ENCODE measurements at places on chromosomes 12 and 14. TPM values are rescaled to one million over a fixed set of nuclear protein-coding genes. Genes with fewer than 3 reads are reported as not detected.

The PLEKHD1 gene
- polyA plus RNA-seq, result 5.8 TPM

GRCh38 chr12:2535583-2536204 is 259.1 kb upstream of the FKBP4 start:
- no peak for DNase-seq

The OR4K5 gene
- not detected for polyA plus RNA-seq

- DNase-seq, result no peak
These were observed 47.5 kb downstream of the DLK1 start for GRCh38 chr14:100774164-100774537.

DNA sequence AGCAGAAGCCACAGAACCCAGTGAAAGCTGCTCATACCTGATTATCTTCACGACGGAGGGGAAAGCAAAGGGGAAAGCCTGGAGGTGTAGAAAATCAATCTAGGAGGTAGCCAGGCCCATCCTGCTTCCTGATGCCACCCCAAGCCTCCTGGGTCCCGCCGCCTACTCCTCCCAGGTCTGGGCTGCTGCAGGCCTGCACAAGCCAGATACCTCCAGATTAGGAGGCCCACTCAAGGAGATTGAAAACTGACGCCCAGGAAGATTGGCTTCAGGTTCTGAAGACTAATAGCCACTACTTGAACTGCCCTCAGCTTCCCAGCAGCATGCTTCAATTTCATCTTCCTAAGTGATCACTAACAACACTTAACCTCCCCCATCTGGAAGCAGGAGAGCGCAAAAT is 87.1 kb downstream of the GCH1 start:
- no peak for DNase-seq

The KRT82 gene
- polyA plus RNA-seq, result not detected

The ZDHHC22 gene
- polyA plus RNA-seq, result 0.33 TPM

DNA sequence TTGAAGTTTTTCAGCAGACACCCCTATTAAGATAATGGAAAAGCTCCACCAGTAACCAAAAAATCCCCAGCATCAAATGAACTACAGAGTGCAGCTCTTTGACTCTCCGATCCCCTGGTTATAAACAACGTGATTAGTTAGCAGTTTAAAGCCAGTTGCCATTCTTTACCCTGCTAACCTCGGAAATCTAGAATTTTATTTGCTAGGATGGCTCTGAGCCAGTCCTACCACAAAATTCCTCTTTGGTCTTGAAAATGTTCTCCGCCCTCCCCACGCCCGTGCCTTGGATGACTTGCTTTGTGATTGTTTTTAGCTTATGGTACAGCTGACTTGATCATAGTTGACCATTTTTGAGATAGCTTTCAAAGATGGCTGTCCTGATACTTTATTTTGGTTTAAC is 1.2 kb downstream of the KLHDC2 start:
- no peak for DNase-seq

The CLEC6A gene
- not detected for polyA plus RNA-seq

The POLE gene
- polyA plus RNA-seq, result 65.2 TPM

The ABHD12B gene
- polyA plus RNA-seq, result 0.32 TPM

The TFCP2 gene
- polyA plus RNA-seq, result 65.5 TPM

The SIX4 gene
- polyA plus RNA-seq, result 7.0 TPM

DNA sequence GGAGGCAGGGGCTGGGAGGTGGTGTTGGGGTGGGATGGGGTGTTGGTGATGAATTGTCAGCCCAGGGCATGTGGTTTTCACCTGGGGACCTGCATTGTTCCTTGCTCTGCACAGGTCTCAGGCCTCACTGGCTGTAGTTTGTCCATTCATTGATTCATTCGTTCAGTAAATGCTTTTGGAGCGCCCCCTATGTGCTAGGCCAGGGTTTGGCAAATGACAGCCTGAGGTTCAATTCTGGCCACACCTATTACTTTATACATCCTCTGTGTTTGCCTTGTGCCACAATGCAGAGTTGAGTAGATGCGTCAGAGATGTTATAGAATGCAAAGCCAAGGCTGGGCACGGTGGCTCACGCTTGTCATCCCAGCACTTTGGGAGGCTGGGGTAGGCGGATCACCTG is 4.7 kb downstream of the ADCK1 start:
- DNase-seq, result no peak

DNA sequence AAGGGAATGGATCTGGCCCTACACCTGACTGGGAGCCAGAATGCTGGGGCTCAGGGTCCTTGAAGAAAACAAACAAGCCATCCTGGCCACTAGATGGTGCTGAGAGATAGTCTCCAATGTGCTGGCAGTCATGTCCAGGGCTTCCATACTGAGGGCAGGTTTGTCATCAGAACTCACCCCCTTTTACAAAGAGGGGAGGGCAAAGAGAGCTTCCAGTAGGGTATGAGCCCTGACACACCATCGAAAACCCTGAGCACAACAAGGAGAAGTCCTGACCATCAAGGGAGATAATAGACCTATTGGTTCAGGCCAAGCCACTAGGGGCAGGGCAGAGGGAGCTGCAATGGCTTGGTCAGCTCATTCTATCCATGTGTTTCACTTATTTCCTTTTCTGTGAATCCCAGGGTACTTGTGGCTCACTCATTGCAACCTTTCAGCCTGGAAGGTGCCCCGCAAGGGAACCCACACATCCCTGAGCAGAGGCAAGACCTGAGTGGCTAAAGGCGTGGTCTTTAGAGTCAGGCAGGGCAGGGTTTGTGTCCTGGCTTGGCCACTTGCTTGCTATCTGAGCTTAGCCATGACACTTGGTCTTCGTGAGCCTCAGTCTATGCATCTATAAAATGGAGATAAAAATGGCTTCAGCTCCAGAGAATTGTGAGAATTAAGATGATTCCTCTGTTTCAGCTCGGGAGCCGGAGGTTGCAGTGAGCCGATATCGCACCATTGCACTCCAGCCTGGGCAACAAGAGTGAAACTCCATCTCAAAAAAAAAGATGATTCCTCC is 6.2 kb upstream of the PLEKHH1 start:
- no peak for DNase-seq

DNA sequence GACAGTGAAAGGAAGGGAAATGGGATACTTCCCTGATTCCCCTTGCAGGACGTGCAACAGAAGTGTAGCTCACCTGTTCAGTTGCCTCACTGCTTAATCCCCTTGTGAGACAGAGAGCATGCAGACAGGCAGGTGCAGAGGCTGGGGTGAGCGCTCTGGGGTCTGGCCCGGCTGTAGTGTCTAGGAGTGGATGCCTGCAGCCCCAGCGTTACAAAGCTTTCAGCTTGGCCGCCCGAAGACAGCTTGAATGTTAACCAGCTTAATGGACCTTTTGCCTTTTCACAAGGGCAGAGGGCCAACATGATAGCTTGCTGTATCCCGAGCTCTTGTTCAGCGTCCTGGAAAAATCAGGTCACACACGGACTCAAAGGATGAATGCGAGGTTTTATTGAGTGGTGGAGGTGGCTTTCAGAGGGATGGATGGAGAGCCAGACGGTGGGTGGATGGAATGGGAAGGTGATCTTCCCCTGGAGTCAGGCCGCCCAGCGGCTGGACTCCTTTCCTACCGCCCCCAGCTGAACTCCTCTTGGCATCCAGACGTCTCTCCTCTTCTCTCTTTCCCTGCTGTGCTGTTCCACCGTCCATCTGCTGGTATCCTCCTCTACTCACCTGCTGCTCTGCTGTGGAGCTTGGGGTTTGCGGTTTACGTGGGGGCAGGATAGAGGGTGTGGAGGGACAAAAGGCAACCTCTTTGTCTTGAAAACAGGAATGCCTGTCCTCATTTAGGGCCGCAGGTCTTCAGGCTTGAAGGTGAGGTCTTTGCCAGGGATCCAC is 86.2 kb upstream of the RESF1 start:
- DNase-seq, result no peak

- DNase-seq, result no peak
These were observed 65.4 kb downstream of the FGD6 start for GRCh38 chr12:95151821-95152220.

- DNase-seq, result no peak
These were observed 1.1 kb upstream of the TUBA1A start for GRCh38 chr12:49189731-49190716.

DNA sequence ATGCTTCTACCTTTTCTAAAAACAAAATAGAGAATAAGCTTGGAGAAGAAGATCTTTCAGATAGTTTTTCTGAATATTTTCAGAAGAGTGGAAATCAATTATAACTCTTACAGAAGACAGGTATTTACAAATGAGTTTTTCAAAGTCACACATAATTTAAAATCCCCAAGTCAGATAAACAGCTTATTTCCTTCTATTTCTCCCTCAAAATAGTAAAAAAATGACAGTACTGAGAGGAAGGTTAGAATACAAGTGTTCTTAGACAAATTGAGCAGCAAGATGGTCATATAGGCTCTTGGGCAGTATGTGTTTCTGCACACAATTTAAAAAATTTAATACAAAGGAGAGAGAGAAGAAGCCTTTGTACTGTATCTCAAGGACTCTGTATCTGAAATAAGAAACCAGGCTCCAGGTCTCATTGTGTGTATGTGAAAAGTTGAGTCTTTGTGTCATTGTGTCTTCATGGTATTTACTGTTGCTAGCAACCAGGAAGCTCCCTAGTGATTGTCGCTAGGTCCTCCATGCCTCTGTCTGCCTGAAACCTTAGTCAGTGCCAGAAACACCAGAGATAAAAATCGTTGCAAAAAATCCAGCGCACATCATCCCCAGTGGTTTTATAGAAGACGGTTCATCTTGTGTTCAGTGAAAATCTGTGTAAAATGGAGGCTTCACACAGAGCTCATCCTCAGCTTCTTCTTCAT is 12.9 kb upstream of the TUBA1A start:
- DNase-seq, result no peak

DNA sequence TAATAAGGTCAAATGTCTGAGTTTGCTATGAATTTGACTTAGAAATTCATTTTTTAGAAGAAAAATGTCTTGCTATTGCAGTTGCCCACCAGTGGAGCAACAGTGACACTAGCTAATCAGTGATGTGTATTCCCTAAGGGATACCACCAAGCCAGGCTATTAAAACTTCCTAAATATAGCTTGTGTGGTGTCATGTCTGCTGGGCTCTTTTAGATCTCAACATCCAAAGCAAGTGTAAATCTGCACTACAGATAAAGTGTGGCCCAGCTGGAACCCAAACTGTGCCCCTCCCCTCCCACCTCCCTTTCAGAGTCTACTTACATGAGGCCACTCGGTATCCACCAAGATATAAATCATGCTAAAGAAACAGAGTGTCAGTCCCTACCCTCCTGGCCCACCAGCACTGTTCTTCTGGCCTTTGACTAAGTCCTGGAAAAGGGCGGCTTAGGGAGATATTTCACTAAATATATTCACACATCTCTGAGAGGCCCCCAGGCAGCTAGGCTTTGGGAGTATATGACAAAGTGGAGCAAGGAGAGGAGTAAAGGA is 53.8 kb downstream of the SLC35F4 start:
- no peak for DNase-seq

DNA sequence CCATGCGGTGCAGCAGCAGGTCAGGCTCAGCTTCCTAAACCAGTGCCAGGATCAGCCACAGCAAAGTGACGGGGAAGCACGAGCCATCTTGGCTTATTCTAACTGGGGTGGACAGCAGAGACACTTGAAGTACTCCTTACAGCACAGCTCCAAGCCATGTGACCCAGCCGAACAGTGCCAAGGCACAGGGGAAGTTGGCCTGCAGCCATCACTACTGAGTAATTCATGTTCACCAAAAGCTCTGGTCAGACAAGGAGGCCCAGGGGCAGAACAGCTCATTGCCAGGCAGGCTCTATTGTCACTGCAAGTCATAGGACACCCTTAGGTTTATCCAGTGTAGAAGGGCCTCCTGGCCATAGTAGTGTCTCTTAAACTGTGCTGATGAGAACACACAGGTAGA is 23.4 kb upstream of the SLC35F4 start:
- no peak for DNase-seq

- DNase-seq, result no peak
These were observed 60.9 kb upstream of the FSCB start for GRCh38 chr14:44567997-44568396.

- no peak for DNase-seq
These were observed 127.5 kb downstream of the PAPOLA start for GRCh38 chr14:96629558-96630222.

- no peak for DNase-seq
These were observed 29.1 kb upstream of the LRTM2 start for GRCh38 chr12:1791104-1791841.

DNA sequence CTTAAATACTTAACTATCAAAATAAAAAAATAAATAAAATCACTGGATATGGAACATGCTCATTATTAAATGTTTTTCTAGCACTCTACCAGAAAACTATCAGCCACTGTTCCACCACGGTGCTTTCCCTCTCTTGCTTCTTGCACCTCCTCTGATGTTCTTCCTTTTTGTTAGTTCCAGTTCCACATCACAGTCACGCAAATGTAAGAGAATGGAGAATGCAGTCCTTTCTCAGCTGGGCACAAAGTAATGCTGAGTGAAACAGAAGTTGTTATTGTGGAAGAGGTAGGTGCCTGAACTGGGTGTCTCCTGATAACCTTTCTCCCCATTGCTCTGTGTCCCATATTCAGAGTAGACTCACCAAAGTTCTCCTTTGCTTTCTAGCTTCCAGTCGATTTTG is 1116.9 kb upstream of the TMEM132C start:
- DNase-seq, result no peak

DNA sequence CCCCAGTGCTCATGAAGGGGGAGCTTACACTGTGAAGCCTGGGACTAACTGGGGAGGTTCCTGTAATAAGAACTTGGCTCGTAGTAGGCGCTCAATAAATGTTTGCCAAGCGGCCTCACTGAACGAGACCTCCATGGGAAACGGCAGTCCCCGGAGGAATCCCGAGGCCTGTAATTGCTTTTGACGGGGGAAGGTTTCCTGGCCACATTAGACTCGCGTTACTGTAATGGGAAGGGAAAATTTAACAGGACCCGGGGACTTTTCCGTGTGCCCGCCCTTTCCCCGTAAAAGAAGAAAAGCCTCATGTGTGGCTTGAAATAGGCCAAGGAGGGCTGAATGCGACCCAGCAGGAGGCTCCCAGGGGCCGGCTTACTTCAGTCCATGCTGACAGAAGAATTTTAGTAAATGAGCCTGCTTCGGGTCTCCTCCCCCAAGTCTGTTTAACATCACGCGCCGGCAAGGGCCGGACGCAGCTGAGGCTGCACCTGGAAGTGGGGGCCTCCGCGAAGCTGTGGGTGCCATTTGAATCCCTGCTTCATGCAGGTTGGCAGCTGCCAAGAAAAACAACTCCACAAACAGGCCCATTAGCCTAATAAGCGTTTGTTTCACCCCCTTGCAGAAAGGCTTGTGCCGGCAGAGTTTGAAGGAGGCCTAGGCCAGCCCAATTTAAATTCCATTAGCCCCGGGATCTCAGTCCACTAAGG is 39.8 kb upstream of the PWP1 start:
- no peak for DNase-seq

The NPFF gene
- 1.2 TPM for polyA plus RNA-seq

DNA sequence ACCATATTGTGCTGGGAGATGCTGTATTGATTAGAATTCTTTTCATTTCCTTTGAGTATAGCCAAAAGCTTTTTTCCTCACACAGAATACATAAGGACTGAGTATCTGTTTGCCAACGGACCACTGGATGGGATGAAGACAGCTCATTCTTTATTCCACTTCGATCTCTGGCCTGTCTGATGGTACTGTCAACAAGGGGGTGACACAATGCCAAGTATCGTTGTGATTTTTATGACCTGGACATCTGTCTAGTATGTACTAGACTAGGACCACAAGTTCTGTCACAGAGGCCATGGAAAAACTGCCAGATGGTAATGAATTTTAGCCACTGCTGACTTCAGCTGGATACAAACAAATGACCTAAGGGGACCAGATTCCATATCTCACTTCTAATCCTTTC is 502.7 kb downstream of the SOX5 start:
- no peak for DNase-seq

GRCh38 chr14:95058491-95058890 is 98.8 kb downstream of the DICER1 start:
- no peak for DNase-seq
